ENCODE measurements at places on chromosomes 2 and 18.

- no peak for DNase-seq
Observed at GRCh38 chr18:26648509-26649192, 100.3 kb upstream of the KCTD1 start.

GRCh38 chr2:3867469-3867868, 164.1 kb downstream of the DCDC2C start:
- no peak for DNase-seq

GRCh38 chr2:29309090-29310029, 194.1 kb downstream of the CLIP4 start:
- no peak for DNase-seq

DNA sequence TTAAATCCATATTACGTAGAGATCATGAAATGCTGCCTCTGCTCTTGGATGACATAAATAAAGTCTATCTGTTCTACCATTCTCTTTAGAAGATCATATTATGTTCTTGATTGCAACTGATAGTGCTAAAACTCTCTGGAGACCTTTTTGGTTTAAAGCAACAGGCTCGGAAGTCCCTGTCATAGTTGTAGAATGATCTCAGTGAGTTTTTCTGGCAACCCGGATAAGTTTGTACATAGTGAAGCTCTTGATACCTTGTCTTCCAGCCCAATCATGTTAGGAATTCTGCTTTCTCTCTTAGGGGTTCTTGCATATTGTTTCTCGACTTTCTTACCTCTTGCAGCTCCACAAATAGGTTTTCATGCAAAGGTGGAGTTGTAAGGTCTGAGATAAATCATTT, 156.1 kb downstream of the TTC27 start:
- DNase-seq, result no peak

- DNase-seq, result no peak
Observed at GRCh38 chr2:102844911-102845310, 83.1 kb downstream of the TMEM182 start.

DNA sequence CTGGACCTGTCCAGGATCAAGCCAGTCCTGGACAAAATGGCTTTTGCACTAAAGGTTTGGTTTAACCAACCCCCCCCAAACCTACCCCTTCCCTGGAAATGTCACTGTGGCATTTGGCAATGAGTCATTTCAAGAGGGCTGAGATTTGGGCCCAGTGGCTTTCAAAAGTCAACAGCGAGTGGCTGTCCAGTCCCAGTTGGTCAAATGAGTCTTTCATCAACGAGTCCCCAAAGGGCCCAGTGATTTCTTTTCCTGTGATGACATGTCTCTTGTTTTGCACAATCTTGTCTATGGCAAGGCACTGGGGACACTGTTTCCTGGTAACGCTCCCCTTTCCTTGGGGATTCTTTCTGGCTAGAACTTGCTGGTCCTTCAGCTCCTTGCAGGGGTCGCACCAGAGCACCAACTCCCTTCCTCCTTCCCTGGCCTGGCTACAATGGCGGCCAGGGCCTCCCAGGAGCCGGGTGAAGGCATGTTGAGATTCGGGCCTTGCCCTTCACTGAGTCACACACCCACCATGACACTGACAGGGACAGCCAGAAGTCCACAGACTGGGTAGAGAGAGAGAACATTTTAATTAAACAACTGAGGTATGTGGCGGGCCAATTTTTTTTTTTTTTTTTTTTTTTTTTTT, 87.2 kb downstream of the SMAD7 start:
- no peak for DNase-seq

DNA sequence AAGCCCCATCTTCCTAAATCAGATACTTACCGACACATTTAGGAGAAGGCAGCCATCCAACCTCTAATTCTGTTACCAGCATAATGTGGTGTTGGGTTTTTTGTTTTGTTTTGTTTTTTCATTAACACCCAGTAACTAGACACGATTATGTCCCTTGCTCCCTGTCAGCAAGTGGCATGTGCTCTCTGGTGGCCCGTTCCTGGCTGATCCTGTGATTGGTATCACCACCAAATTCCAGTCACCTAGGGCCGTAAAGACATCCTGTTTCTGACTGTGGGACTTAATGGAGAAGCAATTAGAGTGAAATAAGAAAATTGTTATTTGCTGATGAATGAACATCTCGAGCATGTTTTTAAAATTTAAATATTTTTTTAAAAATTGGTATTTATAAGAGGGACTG, 5.9 kb upstream of the DLX1 start:
- no peak for DNase-seq

DNA sequence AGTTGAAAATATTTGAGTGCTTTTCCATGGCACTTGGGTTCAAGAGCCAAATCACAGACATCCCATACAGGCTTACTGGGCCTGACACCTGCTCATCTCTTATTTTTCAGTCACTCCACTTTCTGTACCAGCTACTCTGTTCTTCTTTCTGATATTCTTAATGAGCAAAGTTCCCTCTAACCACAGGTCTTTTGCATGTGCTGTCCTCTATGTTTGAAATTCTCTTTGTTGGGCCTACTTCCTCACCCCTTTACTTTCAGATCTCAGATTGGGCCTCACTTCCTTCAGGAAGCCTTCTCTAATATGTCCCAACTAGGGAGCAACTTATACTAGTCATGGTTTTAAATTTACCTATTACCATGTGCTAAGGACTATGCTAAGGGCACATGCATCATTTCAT, 81.8 kb upstream of the RBMS1 start:
- DNase-seq, result no peak

DNA sequence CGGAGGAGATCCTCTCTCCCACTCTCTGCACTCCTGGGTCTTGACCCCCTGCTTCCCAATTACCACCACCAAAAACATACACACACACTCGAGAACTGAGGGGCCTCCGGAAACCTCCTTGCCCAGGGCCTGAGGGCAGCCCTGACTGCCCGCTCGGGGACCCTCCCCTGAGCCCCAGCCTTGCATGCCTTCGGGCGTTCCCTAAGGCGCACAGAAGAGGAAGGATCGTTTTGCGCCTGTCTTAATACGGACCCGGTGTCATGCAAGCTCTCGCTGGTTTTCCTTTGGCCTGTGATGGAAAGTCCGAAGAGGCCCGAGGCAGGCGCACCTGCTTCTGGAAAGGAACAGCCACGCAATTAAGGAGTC, 19.8 kb downstream of the POU3F3 start:
- no peak for DNase-seq

GRCh38 chr2:105907184-105907583, 162.5 kb downstream of the NCK2 start:
- no peak for DNase-seq

DNA sequence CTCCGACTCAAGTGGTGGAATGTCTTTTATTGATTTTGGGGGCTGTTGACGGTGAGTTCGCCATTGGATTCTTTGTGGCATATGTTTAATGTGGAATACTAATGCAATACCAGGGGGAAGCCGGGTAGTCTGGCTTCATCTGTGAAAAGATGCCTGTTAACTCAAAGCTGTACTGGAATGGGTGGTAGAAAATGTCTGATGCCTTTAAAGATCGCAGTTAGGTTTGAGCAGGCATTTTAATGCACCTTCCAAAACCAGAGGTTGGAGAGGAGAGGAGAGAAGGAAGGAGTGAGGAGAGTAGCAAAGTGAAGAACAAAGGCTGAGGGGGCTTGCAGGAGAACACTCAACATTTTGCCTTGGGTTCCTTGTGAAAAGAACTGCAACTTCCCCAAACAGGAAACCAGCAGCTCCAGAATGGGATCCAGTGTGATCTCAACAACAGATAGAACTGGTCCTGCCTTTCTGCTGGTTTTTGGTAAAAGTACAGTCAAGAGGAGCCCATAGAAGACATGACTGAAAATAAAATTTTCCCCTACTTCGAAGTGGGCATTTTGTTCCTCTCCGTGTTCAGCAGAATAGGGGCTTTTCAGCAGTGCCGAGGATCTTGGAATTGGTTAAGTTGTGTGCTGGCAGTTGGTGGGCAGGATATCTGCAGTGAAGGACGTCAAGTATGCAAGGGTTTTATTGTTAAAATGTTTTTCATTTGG, 1.5 kb downstream of the ZNF532 start:
- no peak for DNase-seq

DNA sequence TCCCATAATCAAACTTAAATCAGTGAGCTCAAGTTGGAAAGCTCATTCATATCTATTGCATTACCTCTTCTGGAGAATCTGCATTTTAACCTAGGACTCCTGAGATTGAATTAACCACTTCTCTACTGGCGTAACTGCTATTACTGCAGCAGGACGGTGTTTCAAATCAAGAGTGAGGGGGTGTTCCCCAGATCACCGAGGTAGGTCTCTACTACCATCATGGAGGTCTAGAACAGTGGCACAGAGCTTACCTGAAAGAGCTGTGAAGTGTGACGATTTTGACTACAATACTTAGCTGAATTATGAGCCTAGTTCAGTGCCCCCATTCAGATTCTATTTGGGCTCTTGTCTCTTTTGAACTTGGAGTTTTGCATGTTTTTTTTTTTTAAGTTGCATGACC, 119.5 kb downstream of the POLE4 start:
- DNase-seq, result no peak
